ENCODE measurements at places on chromosomes 3 and 15.

DNA sequence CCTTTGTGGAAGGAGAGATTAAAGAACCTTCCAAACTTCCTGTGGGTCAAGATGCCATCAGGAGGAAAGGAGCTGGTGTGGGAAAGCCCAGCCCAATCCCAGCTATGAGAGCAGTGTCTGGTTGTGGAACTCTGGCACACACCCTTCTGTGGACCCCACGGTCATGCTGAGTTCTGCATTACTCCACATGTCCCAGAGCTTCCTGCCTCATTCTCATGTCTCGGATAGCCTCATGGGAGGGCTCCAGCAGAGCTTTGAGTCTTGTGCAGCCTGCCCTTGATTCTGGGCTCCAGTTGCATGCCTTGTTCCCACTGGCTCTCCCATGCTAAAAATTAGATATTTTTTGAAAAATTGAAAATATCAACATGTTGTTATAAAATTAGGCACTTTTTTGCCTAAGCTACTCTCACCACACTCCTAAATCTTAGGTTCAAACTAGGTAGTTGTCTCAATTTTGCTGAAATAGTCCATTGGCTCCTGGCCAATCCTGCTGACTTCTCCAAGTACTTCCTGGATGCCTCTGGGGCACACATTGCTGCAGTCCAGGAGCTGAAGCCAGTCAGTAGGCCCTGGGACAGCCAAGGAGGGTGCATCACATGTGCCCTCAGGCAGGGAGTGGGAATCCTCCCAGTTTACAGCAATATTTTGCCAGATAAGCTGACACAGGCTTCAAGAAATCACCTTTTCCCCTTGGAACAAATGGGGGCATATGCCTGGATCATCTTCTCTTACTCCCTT is 144.3 kb downstream of the EEFSEC start:
- no peak for DNase-seq

DNA sequence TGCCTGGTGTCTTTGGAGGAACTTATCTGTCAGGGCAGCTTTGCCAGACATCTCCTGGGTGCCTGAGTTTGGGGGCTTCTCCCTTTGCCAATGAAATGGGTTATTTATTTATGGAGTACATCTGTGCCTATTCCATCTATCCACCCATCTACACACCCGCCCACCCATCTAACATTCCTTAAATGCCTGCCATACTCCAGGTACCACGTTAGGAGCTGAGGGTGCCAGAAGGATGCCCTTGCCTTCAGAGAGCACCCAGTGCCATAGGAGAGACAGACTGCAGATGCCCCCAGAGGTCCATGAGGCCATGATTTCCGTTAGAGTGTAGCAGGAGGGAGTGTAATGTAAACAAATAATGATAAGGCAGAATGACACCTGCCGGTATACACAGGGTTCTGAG is 21.8 kb upstream of the KIF23 start:
- no peak for DNase-seq

DNA sequence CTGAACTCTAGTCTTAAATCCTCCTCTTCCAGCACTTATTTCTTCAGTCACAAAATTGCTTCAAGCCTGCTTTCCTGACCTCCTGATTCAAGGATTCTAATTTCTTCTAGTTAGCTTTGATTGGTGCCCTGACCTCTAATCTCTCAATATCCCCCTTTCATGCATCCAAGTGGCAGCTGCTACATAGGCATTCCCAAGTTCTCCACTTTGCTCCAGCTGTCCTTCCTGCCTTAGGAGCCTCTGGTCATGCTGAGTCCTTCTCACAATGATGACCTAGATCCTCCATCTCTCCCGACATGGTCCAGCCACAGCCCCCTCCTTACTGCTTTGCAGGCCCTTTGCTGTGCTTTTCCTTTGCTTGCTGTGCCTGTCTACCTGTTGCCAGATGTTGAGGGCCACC is 347.8 kb upstream of the C2CD4B start:
- no peak for DNase-seq

- peak; percentile 10 for DNase-seq
Observed at GRCh38 chr15:91049378-91050127, 27.2 kb upstream of the VPS33B start.

Data from stimulated activated CD4-positive, alpha-beta T cell treated with anti-CD3 and anti-CD28 coated beads, Interleukin-1b, Interleukin-23, amount 100 ng/mL, for 1 hour (primary cell).